ENCODE measurements at places on chromosomes 7 and 10.
A peak's percentile ranks its signal among the peaks of the same experiment; 100 is the strongest.

GRCh38 chr10:14558025-14558424 lies 216.7 kb downstream of the FAM107B start:
- DNase-seq: no peak

DNA sequence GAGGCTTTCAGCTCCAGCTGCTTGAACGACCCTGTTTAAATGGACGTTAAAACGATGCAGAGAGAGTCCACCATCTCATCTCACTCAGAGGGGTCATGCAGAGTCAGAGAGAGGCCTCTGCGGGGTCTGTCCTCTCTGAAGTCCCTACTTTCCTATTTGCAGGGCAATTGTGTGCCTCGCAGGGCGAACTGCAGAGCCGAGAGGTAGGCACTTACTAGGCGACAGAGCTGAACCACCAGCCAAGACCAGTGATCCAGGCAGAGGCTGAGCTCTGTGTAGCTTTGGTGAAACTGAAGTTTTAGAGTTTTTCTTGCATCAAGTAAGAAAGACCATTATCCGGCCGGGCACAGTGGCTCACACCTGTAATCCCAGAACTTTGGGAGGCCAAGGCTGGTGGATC lies 64.1 kb upstream of the CUX1 start:
- no peak for DNase-seq

- DNase-seq: peak; percentile 7
These were observed 9.2 kb downstream of the AGBL3 start for GRCh38 chr7:134995239-134996096.

DNA sequence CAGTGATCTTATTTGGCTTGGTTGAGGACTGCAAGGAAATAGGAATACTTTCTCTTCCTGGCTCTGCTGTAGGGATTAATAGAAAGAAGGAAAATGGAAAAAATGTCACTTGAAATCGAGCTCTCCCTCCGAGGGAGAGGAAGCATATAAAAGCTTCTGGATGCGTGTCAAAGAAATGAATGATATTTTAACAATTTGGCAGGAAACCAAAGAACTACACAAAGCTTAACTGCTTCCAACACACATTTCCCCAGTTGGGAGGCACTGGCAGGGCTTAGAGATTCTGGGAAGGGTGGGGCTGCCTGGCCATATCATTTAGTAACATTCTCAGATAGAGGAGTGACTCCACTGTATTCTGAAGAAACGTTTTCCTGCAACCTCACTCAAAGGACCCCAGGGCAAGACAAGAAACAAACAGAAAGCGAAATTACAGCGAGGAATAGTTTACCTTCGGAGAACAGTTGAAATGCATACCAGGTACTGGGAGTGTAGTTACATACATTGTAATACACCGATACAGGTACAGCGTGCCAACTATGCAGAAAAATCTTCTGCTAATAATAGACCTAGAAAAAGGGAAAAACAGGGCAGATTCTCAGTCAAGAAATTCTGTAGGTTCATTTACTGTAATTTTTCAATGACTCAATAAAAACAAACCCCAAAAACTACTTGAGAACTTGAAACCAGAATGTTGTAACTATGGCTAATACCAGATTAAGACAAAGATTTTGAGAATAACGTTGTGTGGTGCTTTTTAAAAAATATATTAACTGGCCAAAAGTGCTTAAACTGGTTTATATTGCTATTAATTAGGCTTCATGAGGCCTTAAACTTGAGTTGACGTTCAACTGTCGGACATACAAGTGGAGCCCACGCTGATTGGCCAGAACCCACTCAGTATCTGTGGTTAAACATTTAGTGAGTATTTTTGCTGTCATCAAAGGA lies 75.7 kb upstream of the ASAH2 start:
- peak; percentile 73 for DNase-seq

DNA sequence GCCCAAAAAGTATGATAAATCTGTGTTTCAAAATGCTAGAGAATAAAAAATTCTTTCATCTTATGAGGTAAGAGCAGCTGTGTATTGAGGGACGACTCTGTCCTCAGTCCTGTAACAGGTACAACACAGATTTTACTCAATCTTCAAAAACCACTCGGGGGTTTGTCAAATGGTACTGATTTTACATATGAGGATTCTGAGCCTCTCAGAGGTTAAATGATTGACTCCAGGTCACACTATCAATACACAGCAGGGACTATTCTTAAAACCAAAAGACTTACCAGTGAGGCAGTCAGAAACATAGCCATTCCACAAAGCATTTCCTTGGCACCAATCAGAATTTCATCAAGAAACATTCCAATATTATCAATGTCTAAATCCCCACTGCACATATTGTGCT lies 95.5 kb downstream of the SGMS1 start:
- DNase-seq: no peak

Data from left lung (tissue), 14 donors.